ENCODE measurements at places on chromosomes 3 and 15.

GRCh38 chr3:25663347-25663868, 1.3 kb downstream of the TOP2B start:
- peak; percentile 53 for DNase-seq

- no peak for DNase-seq
These were observed 21.3 kb downstream of the GASK1A start for GRCh38 chr3:43000387-43000786.

GRCh38 chr3:190807719-190808375, 54.6 kb downstream of the GMNC start:
- DNase-seq, result no peak

GRCh38 chr3:30188713-30189112, 417.7 kb upstream of the TGFBR2 start:
- no peak for DNase-seq

DNA sequence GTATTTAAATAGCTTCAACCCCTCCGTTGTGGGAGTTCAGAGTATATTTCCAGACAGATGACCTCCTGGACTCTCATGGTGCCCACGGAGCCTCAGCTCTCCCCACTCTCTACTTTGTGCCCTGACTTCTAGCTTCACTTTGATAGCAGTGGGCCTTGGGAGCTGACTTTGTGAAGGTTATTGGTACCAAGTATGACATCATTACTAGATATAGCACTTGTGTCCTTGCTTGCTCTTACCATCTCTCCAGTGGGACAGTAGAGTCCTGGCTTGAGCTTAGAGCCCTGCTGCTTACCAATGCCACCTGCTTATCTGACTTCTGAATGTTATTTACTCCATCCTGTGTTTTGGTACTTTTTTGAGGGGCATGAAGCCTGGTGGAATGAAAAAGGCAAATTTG, 53.4 kb downstream of the PPM1L start:
- no peak for DNase-seq

DNA sequence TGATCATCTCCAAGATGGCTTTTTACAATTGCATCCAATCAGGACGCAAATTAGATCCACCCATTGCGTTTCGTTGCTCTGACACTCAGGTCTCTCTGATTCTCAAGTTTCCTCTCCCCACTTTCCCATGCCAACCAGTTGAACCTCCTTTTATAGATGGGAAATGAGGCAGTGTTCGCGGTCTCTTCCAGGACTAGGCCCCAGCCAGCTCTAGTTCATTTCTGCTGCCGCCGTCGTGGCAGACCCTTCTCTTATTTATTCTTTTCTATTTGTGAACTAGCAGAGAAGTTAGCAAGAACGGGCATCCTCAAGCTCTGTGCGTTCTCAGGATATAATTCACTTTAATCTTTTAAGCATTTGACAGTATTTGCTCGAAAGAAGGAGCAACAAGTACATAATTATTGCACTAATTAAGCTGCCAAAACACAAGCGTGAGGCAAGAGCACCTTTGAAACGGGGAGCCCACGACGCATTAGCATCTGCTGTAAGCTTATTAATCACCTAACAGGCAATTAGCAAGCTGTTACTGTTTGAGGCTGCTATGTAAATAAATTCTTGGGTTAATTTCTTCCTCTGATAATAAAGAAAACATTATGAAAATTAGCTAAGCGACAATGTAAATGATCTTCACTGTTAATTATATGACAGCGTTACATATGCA, 246.4 kb upstream of the TLE3 start:
- no peak for DNase-seq

- DNase-seq, result no peak
These were observed 38.8 kb upstream of the ANKRD34C start for GRCh38 chr15:79243723-79244122.

- DNase-seq, result peak; percentile 92
These were observed 29.9 kb downstream of the MBNL1 start for GRCh38 chr3:152298393-152299248.

DNA sequence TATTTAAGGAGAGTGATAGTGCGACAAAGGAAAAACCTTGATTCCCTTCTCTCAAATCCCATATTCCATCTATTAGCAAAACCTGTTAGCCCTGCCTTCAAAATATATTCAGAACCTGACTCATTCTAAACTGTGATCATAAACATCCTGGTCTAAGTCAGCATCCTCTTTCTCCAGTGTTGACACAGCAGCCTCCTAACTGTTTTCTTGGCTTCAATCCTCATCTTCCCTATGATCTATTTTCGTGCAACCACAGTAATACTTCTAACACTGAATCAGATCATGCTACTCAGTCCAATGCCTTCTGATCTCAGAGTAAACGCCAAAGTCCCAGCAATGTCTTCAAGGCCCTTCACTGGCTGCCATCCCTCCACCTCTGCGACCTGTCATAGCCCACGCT, 785.1 kb downstream of the EDEM1 start:
- DNase-seq, result no peak

- DNase-seq, result no peak
These were observed 625.9 kb downstream of the NLGN1 start for GRCh38 chr3:174023421-174023820.

DNA sequence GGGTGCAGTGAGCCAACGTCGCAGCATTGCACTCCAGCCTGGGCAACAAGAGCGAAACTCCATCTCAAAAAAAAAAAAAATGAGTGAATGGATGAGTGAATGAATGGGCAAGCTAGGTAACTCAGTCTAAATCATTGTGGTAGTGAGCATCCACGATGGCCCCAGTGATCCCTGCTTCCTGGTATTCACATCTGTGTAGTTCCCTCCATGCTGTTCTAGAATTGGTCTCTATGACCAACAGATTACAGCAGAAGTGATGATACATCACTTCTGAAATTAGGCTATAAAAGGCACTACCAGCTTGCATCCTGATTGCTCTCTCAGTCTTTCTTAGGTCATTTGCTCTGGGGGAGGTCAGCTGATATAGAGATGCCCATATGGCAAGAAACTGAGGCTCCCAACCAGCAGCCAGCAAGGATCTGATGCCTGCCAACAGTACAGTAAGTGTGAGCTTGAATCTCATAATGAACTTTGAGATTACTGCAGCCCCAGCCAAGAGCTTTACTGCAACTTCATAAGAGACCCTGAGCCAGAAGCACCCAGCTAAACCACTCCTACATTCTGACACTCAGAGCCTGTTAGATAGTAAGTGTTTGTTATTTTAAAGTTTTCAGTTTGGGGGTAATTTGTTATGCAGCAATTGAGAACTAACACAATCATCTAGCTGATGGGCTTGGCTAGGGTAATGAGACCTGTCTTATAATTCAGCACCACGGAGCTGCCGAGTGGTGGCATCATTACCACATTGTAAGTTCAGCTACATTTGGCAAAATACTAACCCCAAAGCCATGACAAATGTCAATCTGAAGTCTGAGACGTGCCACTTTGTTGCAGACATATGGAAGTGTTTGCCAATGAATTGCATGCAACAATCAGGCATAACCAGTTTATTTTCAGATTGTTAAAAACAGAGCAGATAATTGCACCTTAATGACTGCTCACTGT, 53.0 kb downstream of the KLHL6 start:
- DNase-seq, result no peak

DNA sequence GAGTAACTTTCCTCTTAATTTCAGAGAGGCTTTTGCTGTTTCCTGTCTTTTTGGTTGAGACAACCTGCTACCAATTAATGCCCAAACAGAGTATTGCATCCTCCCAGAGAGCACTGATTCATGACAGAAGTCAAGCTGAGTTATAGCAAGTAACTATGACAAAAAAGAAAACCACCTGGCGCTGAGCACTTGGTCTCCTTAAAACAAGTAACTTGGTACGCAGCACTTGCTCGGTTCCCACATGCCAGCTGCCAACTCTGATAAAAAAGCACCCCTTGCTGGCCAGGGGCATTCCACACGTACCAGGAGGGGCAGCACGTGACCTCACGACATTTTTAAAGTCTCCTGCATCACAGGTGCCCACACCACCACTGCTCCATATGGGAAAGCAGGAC, 13.5 kb upstream of the MYO5C start:
- no peak for DNase-seq

DNA sequence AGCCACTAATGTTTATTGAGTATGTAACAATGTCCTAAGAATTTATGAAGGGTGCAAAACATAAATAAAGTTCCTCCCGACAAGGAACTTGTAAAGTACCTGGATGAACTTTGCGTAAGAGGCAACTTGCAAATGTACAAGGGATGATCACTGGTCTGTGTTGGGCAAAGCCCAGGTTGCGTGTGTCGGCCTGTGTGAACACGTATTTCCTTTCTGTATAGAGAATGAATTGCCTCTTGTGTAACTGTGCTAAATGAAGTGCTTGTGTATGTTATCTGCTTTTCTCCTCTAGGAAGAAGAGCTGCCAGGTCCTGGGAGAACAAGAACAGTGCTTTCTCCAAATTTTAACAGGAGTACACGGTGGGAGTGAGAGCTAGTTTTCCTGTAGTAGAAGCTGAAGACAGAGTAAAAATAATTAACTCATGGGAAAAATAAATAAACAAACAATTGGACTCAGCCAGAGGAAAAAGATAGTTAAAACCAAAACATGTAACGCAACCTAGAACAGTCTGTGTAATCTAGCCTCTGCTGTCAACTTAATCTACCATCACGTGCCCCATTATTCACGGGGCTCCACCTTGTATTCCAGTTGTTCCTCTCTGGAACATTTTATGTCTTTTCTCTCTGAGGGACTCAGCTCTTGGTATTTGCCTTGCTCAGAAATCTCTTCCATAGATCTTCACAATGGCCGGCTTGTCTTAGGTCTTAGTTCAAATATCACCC, 83.7 kb upstream of the RASGRP1 start:
- DNase-seq, result no peak

DNA sequence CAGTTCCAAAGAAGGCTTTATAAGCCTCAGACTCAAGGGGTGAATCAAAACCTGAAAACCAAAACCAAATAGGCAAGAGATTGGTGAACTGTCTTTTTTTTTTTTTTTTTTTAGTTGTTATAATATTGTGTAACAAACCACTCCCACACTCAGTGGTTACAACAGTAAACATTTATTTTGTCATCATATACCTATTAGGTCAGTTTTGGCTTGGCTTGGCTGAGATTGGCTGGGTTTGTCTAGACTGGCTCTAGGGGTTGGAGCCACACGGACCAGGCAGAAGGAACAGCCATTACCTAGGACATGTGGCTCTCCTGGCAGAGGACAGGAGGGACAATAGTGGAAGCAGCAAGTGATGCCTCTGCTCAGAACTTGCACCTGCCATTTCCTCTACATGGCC, 26.4 kb upstream of the RYR3 start:
- DNase-seq, result no peak

DNA sequence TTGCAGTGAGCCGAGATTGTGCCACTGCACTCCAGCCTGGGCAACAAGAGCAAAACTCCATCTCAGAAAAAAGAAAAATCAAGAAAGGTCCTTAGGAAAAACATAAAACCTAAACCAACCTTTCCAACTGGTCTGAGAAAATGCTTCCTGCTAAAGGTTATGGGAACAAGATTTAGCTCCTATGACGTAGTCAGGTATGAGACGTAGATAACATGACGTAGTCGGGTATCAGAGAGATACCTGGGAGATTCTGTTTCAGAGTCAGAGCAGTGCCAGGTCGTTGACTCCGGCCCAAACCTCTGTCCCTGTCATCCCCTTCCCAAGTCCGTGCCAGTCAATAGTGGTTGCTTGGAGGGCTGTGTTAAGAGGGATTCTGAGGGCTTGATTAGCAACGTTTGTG, 39.9 kb downstream of the LMCD1 start:
- no peak for DNase-seq

- DNase-seq, result no peak
These were observed 563.4 kb downstream of the ROBO1 start for GRCh38 chr3:79204351-79204750.

DNA sequence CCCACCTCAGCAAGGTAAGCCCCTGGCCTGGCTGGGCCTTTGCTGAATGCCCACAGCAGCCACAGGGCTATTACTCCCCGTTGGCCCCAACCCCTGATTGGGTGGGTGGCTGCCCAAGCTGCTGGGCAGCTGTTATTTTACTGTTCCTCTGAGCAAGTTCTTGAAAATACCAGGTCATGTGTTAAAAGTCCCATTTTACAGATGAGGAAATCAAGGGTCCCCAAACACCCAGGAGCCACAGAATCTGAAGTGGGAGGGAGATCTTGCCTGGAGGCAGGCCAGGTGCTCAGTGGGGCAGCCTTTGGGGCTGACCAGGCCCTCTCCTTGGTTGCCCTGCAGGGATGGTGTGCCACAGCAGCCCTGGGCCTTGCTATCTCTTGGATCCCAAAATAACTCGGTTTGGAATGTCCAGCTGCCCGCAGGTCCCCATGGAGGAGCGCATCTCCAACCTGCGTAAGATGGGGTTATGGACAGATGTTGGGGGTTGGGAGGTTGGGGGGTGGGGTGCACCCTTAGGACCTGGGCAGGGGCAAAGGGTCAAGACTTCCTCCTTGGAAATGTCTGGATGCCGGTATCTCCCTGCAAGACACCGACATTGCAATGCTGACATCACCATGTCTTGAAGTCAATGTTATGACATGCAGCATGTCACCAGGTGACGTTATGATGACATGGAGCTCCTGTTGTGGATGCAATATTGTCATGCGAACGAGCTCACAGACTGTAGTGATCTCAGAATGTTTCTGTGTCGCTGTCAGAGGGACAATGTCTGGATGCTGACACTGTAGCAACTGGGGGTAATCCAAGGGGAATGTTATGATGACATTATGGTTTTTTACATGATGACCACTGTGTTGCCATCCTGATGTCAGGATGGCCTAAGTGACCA, 13.3 kb upstream of the CSPG4 start:
- DNase-seq, result peak; percentile 28

- DNase-seq, result no peak
These were observed 12.7 kb upstream of the DIPK2A start for GRCh38 chr3:143958966-143959365.

GRCh38 chr3:64824394-64824909, 136.7 kb upstream of the ADAMTS9 start:
- DNase-seq, result no peak

- DNase-seq, result no peak
These were observed 37.7 kb downstream of the FAM174B start for GRCh38 chr15:92617549-92618520.

DNA sequence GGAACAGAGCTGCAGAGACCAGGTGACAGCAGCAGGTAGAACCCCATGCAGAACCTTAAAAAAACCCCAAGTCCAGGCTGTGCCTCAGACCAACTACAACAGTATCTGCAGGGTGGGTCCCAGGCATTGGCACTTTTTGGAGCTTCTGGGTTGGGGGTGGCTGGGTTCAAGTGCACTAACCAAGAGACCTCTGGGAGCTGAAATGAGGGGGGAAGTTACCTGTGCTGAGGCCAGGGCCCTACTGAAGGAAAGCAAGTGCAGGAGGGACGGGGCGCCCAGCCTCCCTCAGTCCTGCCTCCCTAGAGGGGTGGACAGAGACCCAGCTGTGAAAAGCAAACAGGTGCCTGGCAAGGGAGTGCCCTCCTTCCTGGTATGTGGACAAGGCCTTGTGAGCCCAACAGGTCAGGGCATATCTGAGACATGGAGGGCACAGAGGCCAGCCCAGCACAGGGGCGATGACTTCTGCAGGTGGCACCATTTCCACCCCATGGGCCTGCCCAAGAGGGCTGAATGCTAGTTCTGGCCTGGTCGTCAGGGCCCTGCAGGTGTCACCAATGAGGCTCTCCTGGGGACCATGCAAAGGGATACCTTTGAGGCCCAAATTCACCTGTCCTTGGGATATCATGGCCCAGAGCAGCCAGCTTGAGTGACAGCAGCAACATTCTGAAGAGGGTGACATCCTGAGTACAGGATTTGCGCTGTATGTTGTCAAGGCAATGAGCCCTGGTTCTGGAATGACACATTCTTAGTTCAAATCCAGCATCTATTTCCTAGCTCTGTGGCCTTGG, 18.7 kb downstream of the CTSH start:
- DNase-seq, result no peak

GRCh38 chr15:63514531-63514943, 10.1 kb downstream of the USP3 start:
- peak; percentile 70 for DNase-seq

Data from NB4 (cell line).